ENCODE measurements at places on chromosomes 3 and 15.

DNA sequence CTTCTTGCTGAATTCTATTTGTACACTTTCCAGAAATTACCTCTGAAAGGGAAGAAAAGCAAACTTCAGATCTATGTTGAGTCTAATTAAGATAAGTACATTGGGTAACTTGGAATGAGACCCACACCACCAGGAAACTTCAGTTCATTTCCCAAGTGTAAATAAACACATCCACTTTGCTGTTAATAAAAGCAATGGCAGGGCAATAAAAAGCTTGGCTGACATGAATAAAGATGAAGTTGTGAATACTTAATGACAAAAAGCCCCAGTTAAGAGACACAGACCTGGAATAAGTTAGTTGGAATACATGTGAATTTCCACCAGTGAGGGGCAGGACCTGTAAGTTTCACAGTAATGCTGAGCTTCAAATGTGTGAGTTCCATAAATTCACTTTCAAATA lies 83.3 kb downstream of the MEX3B start:
- DNase-seq = no peak

DNA sequence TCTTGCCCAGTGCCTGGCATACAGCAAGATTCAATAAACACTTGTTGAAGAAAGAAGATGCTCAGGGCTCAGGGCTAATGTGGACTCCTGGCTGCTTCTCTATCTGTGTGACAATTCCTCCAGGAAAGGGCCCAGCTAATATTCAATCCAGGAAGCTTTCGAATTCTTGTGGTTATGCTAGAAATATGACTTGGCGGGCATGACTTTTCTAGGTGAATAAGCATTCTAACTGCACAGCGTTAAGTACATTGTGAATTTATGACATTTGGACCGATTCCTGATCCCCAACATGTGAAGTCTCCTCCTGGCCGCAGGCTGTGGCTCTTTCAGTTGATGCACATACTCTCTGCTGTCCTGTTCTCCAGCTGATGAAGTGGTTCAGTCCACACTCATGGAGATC lies 117.0 kb downstream of the IMPG2 start:
- peak; percentile 36 for DNase-seq

DNA sequence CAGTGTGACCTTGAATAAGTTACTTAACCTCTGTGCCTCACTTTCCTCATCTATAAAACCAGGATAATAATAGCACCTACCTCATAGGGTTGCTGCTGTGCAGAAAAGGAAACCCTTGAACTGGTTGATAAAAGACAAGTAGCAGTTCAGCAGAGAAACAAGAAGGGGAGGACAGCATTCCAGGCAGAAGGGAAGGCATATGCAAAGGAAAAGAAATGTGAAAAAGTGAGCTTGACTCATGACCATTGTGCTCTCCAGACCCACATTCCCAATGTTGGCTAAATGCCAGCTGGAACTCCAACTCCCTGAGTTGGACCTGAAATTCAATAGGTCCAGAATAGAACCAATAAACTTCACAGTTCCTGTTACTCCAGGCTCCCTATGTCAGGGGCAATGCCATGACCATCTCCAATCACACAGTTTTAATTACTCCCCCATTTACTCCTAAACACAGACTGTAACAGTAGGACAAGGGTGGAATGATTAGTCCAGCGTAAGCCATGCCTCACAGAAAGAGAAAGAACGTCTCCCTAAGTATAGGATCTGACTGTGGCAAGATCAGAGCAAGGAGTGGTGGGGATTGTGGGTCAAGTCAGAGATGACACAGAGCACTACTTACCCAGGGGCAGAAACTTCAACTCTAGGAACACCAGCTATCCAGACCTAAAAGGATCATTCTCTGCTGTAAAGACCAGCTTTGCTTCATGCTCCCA lies 26.9 kb downstream of the PRKAR2A start:
- DNase-seq = peak; percentile 53

GRCh38 chr3:121957674-121958415 lies 63.6 kb downstream of the SLC15A2 start:
- DNase-seq = no peak

All from LHCN-M2 (cell line).